Activated naive CD4-positive, alpha-beta T cell treated with anti-CD3 and anti-CD28 coated beads for 36 hours (primary cell): ENCODE measurements at places on chromosomes 1 and 21. TPM values are rescaled to one million over a fixed set of nuclear protein-coding genes. Genes with fewer than 3 reads are reported as not detected.
A peak's percentile ranks its signal among the peaks of the same experiment; 100 is the strongest.

GRCh38 chr1:40530735-40531380, 579 bp upstream of the ZNF684 start:
- no peak for DNase-seq

GRCh38 chr1:78839704-78840277, 166.7 kb downstream of the ADGRL4 start:
- DNase-seq = peak; percentile 30

The NHLH1 gene
- total RNA-seq = not detected

DNA sequence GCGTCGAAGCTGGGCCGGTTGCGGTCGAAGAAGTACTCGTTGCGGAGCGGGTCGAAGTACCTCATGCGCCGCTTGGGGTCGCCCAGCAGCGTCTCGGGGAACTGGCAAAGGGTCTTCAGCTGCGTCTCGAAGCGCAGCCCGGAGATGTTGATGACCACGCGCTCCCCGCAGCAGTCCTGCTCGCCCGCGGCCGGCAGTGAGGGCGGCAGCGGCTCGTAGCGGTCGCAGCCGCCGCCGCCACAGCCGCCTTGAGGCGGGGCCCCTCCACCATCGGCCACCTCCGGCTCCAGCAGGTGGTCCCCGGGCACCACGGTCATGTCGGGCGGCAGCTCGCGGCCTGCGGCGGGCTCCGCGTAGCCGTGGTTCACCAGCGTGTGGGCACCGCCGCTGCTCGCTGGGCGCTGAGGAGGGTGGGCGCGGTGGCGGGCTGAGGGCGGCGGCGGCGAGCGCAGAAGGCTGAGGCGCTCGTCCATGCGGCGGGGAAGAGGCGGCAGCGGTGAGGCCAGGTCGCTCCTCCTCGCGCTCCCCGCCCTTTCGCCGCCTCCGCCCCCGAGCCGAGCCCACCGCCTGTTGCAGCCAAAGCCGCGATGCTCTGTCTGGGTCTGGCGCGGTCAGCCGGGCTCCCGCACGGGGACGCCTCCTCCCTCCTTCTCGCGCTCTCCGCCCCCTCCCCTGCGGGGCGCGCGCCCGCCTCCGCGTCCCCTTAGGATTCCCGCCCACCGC, at the start of gene KCNA3:
TSS of gene KCNA3 (minus strand) at position 604 of the 723 bp plus-strand sequence. CDS start at position 473, 131 bp downstream.
- peak; percentile 58 for DNase-seq

The POU3F1 gene
- total RNA-seq = not detected

DNA sequence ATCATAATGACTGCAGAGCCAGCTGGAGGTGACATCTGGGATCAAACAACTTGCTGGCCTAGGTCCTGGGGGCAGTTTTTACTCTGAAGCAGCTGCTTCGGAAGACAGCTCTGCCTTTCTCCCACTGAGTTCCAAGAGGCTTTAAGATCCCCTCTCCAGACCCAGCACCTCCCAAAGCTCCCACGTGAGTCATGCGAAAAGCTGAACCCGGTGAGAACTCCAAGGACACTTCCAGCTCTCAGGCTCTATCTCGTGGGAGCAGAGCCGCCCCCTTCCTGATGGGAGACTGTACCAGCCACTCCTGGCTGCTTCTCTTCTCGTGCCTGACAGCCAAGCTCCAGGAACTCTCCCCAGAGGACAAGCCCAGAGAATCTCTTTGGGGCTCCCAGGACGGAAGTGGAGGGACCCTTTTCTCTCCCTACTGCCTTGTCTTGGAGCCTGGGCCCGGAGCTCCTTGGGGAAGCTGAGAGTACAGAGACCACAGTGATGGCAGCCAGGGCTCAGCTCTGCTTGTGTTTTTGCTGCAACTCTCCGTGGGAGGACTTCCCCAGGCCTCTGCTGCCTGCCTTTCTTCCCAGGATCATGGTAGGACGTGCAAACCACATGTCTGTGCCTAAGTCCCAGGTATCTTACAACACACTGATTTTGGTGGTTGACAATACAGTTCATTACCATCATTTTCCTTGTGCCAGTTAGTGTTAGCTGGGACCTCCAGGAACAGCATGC, 40.6 kb downstream of the STUM start:
- DNase-seq = no peak

The MTMR11 gene
- total RNA-seq = 0.69 TPM
